ENCODE measurements at places on chromosomes 13 and 19.

DNA sequence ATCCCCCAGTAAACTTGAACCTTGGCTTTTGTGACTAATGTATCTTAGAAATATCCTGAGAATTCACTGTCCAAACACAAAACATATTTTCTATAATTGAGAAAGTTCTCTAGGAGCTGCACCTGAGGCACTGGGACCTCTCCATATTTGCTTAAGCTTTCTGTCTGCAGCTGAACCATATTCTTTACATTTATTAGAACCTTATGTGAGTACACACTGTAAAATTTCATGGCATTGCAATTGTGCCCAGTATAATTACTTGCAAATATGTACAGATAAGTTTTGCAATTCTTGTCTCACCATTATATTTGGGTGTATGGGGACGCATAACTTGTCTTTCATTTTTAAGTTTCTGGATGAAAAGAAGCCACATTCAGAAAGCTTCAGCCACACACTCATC lies 280.7 kb upstream of the KLHL1 start:
- no peak for DNase-seq

- no peak for DNase-seq
These were observed 44.8 kb upstream of the FNDC3A start for GRCh38 chr13:48930918-48931317.

- no peak for DNase-seq
These were observed 67.5 kb downstream of the TSC22D1 start for GRCh38 chr13:44508562-44509077.

DNA sequence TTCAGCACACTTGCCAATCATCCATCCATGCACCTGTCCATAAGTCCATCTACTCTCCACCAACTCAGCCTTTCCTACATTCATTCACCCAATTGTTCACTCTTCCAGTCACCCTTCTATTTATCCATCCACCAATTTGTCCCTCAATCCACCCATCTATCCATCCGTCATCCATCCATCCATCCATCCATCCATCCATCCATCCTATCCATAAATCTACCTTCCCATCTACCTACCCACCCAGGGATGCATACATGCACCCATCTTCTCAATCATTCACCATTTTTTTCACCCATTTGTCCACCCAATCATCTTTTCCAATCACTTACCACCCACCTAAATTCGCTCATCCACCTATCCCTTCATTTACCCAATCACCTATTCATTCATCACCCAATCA lies 14.6 kb upstream of the CEACAM20 start:
- DNase-seq: no peak

DNA sequence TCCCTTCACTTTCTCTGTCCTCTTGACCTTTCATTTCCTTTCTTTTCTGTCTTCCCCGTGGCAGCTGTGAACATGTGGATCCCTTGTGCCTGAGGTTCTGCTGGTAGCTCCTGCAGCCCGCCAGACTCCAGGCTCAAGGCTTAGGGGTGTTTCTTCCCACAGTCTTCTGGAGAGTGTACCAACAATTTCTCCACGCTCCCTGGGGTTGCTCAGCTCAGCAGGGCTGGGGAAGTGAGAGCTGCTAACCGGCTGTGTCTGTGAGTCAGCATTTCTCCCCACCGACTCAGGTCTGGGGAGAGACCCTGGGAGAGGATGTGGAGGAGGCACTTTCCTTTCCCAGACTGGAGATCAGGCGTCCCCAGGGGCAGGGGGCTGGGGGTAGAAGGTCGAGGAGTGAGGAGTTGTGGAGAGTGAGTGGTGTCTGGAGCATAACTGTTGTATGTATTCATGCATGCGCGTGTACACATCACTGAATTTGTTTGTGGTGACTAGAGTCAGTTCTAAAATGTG lies 193.6 kb downstream of the KCNRG start:
- DNase-seq: no peak

GRCh38 chr13:22235285-22235949 lies 564.5 kb downstream of the FGF9 start:
- no peak for DNase-seq

DNA sequence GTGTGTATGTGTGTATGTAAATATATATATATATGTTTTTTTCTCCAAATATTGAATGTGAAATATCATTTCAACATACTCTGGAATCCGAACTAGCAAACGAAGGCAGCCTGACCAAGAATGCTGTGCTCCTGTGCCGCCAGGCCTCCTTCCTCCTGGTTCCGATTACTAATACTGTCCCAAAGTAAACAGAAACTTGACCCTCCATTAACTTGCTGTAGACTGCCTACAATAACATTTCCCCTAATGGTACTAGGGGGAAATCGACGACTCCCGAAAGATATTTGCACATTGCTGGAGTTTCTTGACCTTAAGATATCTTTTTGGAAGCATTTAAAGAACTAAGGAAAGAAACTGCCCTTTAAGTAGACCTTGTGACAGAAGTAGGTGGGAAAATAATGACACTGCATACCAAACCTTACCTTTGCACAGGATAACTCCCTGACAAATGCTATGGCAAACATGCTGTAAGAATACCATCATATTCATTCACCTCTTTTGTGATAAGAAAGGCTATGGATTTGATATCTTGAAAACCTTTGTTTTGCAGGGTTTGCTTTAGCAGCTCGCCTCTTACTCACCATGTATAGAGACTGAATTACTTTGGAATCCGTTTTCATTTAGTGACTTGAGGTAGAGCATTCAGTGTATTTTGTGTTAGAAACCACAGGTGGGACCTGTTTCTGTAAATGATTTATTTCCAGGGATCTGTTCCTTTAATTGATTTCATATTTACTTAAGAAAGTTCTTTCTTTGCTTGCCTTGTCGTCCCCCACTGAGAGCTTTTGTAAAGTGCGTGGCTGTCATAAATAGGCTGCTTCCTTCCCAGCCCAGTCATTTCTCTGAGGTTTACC lies 80.1 kb downstream of the KLF5 start:
- no peak for DNase-seq

DNA sequence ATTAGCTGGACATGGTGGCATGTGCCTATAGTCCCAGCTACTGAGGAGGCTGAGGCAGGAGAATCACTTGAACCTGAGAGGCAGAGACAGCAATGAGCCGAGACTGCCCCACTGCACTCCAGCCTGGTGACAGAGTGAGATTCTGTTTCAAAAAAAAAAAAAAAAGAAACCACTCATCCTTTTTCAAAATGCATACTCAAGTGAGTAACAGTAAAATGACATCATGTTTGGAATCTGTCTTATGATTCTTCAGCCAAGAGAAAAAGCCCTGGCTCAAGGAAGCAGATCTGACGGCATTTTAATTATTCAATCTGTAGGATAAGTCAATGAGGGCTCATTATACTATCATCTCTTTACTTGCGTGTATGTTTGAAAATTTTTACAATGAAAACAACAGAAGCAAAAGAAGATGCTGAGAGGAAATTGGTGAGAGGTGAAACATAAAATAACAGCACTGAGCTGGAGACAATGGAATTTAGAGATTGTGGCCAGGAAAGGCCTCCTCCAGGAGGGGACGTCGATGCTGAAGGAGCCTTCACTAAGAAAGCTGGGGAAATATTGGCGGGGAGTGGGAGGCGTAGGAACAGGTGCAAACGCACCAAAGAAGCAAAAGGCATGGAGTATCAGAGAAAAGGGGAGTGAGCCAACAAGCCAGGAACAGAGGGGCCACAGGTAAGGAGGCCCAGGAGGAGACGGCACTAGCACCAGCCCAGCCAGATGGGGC lies 12.9 kb upstream of the CCNE1 start:
- DNase-seq: no peak

- no peak for DNase-seq
These were observed 44.3 kb downstream of the SHISA2 start for GRCh38 chr13:26007261-26008125.
